Glutamatergic neuron (in vitro differentiated cells): ENCODE measurements at places on chromosomes 6 and 20.

DNA sequence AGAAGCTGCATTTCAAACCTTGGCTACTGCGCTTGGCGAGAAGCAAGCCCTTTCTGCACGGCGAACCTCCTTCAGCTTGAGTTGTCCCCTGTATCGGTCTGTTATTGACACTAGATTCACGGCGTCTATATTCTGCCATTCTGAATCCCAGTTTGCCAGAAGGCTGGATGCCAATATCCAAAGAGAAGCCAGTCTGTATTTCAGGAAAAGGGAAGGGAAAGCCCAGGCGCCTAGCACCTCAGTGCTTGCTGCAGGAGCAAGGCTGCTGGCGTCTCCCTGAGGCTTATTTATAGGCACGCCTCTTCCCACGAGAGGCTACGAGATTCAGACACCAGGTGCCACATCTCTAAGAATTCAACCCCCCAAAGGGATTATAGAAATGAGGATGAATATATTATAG is 89.6 kb upstream of the CDH4 start:
- H3K27me3 ChIP-seq = no peaks in the 10 kb centered on the region
- H3K36me3 ChIP-seq = no peaks in the 10 kb centered on the region
- H3K27ac ChIP-seq = no peak overlapping the region
- no peak for DNase-seq

DNA sequence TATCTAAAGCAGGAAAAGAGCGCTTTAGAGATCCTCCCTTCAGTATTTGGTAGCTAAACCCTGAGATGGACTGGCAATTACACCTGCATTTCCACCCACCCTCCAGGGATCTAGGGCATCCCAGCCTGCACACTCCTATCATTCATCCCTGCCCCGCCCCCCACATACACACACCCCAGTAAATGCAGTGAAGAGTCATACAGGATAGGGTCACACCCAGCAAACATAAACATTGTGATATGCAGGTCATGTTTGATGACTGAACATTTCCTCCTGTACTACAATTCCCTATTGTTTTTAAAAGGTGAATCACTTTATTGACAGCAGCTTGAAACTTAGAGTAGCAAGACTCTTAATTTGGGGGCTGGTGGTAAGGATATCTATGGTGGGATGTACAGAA is 112.9 kb downstream of the FOXO3 start:
- no peaks in the 10 kb centered on the region for H3K36me3 ChIP-seq
- H3K27me3 ChIP-seq = no peaks in the 10 kb centered on the region
- DNase-seq = no peak
- no peak overlapping the region for H3K27ac ChIP-seq

- no peaks in the 10 kb centered on the region for H3K4me1 ChIP-seq
- no peak overlapping the region for H3K4me3 ChIP-seq
- no peaks in the 10 kb centered on the region for H3K36me3 ChIP-seq
These were observed 58.9 kb upstream of the OPRM1 start for GRCh38 chr6:153980171-153980570.

DNA sequence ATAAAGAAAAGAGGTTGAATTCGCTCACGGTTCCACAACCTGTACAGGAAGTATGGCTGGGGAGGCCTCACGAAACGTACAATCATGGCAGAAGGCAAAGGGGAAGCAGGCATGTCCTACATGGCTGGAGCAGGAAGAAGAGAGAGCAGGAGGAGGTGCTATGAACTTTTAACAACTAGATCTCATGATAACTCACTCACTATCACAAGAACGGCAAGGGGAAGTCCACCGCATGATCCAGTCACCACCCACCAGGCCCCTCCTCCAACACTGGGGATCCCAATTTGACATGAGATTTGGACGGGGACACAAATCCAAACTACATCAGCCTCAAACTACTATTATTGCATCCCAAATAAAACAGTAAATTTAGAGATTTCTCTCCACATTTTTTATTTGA is 53.6 kb upstream of the CST7 start:
- peaks cover 25% of the 10 kb centered on the region for H3K36me3 ChIP-seq
- no peak overlapping the region for H3K27ac ChIP-seq

- H3K4me1 ChIP-seq = no peaks in the 10 kb centered on the region
- H3K27ac ChIP-seq = no peak overlapping the region
- DNase-seq = peak; percentile 71
- peaks cover 10% of the 10 kb centered on the region for H3K27me3 ChIP-seq
- H3K4me3 ChIP-seq = no peak overlapping the region
These were observed 51.7 kb downstream of the CHMP4B start for GRCh38 chr20:33862709-33863403.
